Prostate gland (tissue), 2 donors: ENCODE measurements at places on chromosomes 6 and 20.

- no peak overlapping the region for H3K27ac ChIP-seq
- no peak overlapping the region for H3K4me3 ChIP-seq
- peaks cover 4% of the 10 kb centered on the region for H3K4me1 ChIP-seq
- H3K27me3 ChIP-seq, result no peaks in the 10 kb centered on the region
Measured at GRCh38 chr20:17863577-17864292, 104.9 kb downstream of the SNX5 start.

- H3K4me1 ChIP-seq, result no peaks in the 10 kb centered on the region
- H3K36me3 ChIP-seq, result no peaks in the 10 kb centered on the region
- no peak for DNase-seq
- no peak overlapping the region for H3K4me3 ChIP-seq
- H3K27me3 ChIP-seq, result no peaks in the 10 kb centered on the region
Measured at GRCh38 chr20:4383961-4384360, 337.7 kb upstream of the PRND start.

GRCh38 chr20:25534845-25535244 is 50.5 kb downstream of the NINL start:
- no peak for DNase-seq
- H3K36me3 ChIP-seq, result no peaks in the 10 kb centered on the region
- H3K27me3 ChIP-seq, result no peaks in the 10 kb centered on the region
- no peak overlapping the region for H3K27ac ChIP-seq
- H3K4me3 ChIP-seq, result no peak overlapping the region
- no peaks in the 10 kb centered on the region for H3K4me1 ChIP-seq

GRCh38 chr6:118562959-118563358 is 14.9 kb downstream of the PLN start:
- no peaks in the 10 kb centered on the region for H3K36me3 ChIP-seq
- no peaks in the 10 kb centered on the region for H3K27me3 ChIP-seq
- no peak overlapping the region for H3K4me3 ChIP-seq
- H3K27ac ChIP-seq, result no peak overlapping the region
- no peaks in the 10 kb centered on the region for H3K4me1 ChIP-seq

GRCh38 chr20:10603971-10604864 is 69.6 kb downstream of the JAG1 start:
- H3K4me1 ChIP-seq, result no peaks in the 10 kb centered on the region
- peak overlapping the region; percentile 58 for H3K27ac ChIP-seq
- H3K36me3 ChIP-seq, result no peaks in the 10 kb centered on the region
- H3K4me3 ChIP-seq, result no peak overlapping the region
- no peaks in the 10 kb centered on the region for H3K27me3 ChIP-seq

GRCh38 chr6:169499848-169500247 is 202.0 kb downstream of the WDR27 start:
- H3K27ac ChIP-seq, result no peak overlapping the region
- no peak for DNase-seq
- no peaks in the 10 kb centered on the region for H3K36me3 ChIP-seq
- no peaks in the 10 kb centered on the region for H3K4me1 ChIP-seq
- H3K27me3 ChIP-seq, result no peaks in the 10 kb centered on the region
- H3K4me3 ChIP-seq, result no peak overlapping the region

DNA sequence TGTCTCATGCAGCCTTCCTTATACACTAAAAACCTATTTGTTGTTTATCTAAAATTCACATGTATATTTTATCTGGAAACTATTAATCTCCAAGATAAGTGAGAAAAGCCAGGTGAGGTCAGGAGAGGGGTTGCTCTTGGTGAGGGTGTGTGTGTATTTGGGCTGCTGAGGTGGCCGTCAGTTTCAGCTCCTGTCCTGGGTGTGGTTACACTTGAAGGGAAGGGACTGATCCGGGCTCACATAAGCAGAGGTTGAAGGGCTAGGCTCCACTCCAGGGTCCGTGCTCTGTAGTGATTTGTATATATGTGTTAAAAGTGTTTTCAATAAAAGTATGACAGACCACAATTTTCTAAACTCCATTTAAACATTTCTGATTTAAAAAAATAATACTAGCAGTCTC is 13.5 kb upstream of the SNAI1 start:
- no peaks in the 10 kb centered on the region for H3K36me3 ChIP-seq
- no peaks in the 10 kb centered on the region for H3K27me3 ChIP-seq
- H3K4me3 ChIP-seq, result no peak overlapping the region
- DNase-seq, result no peak

DNA sequence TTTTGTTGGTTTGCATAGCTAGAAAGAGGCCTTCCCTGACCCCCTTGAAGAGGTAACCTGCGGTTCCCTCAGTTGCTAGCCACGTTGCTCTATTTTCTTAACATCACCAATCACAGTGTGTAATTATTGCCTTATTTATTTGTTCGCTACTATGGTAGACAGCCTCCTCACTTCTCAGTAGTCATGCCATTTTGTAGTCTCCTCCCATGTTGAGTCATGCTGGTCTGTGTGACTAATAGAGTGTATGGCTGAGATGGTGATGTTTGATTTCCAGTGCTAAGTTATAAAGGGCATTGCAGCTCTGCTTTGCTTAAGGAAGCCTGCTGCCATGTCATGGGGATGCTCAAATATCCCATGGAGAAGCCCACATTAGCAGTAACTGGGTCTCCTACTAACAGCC is 236.6 kb upstream of the CHD6 start:
- no peaks in the 10 kb centered on the region for H3K4me1 ChIP-seq
- no peaks in the 10 kb centered on the region for H3K36me3 ChIP-seq
- H3K4me3 ChIP-seq, result no peak overlapping the region
- no peak overlapping the region for H3K27ac ChIP-seq
- DNase-seq, result no peak
- no peaks in the 10 kb centered on the region for H3K27me3 ChIP-seq

DNA sequence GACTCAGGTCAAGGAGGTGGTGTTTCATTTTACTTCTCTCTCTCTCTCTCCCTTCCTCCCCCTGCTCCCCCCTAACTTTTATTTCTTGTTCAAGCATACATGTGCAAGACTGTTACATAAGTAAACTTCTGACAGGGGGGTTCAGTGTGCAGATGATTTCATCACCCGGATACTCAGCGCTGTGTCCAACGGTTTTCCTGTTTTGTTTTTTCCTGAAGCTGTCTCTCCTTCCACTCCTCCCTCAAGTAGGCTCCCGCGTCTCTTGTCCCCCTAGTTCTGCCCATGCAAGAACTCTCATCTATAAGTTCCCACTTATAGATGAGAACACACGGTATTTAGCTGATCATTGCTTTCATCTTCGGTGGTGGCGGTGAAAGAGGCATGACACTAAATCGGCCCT is 751.9 kb upstream of the DEFB115 start:
- H3K36me3 ChIP-seq, result no peaks in the 10 kb centered on the region
- H3K4me3 ChIP-seq, result no peak overlapping the region
- H3K27me3 ChIP-seq, result no peaks in the 10 kb centered on the region
- DNase-seq, result no peak
- H3K27ac ChIP-seq, result no peak overlapping the region

DNA sequence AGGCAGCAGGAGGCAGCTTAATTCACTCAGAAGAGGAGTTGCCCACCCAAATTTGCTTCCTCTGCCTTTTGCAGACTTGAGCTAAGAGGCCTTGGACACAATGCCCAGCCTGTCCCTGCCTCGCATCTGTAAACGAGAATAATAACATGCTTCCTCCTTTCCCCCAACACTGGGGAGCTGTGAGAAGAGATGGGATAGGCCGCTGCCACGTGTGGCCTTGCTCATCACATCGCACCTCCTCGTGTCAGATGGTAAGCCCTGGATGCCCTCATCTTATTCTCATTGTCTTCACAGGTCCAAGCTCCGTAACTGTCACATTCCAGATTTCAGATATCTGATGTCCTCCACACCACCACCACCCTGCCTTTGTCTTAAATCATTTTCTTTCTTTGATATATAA is 13.1 kb upstream of the TUBB2B start:
- no peaks in the 10 kb centered on the region for H3K27me3 ChIP-seq
- no peaks in the 10 kb centered on the region for H3K36me3 ChIP-seq
- H3K4me1 ChIP-seq, result no peaks in the 10 kb centered on the region
- no peak overlapping the region for H3K4me3 ChIP-seq

DNA sequence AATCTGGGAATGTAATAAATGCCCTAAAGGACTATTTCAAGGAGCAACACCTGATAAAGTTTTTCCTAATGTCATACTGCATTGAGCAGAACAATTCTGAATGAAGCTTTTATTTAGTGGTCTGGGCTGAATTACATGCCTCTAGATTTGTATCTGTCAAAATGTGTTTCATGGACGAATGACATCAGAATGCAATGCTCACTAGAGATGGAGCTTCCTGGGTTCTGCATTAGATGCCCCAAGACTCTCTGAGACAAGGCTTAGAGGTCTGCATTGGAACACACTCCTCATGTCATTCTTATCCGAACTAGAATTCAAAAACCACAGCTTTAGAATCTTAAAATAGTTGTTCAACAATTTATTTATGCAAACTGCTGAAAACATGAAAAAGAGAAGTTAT is 62.0 kb downstream of the SYNE1 start:
- H3K27ac ChIP-seq, result peak overlapping the region; percentile 16
- H3K36me3 ChIP-seq, result no peaks in the 10 kb centered on the region
- no peaks in the 10 kb centered on the region for H3K4me1 ChIP-seq

DNA sequence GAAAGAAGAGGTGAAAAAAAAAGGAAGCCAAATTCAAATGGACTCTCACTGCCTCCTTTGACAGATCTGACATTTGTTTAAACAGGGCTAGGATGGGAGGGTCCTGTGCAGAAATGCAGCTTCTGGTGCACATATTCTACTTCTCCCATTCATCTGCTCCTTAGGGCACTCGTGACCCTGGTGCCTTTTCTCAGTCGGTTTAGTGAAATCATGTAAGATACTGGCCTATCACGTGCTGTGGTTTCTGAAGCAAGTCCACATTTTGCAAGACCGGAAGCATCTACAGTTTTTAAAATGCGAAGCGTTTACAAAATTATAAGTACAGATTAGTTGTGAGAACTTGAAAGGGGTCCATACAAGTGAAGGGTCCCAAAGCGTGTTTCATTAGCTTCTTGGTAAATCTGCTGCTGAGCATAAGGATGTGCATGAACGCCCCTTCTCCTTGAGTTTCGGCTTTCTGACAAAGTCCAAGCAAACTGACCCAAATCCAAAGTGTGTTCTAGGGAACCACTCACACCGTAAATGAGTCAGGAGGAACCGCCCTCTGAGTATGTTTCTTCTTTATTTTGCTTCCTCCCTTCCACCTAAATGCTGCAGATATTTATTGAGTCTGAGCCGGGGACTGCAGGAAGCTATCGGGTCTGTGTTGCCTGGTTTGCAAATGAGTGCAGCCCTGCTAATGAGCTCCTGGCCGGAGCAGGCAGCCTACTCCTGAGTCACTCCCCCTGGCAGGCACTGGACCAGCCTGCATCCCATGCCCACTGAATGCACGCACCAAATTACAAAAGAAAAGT is 323.8 kb upstream of the JARID2 start:
- no peak for DNase-seq
- H3K4me3 ChIP-seq, result no peak overlapping the region
- H3K27ac ChIP-seq, result no peak overlapping the region
- no peaks in the 10 kb centered on the region for H3K36me3 ChIP-seq
- no peaks in the 10 kb centered on the region for H3K27me3 ChIP-seq

- no peak overlapping the region for H3K4me3 ChIP-seq
- H3K36me3 ChIP-seq, result no peaks in the 10 kb centered on the region
- no peaks in the 10 kb centered on the region for H3K27me3 ChIP-seq
- no peaks in the 10 kb centered on the region for H3K4me1 ChIP-seq
- no peak overlapping the region for H3K27ac ChIP-seq
- DNase-seq, result no peak
Measured at GRCh38 chr6:27136978-27137814, 110.3 kb upstream of the PRSS16 start.

DNA sequence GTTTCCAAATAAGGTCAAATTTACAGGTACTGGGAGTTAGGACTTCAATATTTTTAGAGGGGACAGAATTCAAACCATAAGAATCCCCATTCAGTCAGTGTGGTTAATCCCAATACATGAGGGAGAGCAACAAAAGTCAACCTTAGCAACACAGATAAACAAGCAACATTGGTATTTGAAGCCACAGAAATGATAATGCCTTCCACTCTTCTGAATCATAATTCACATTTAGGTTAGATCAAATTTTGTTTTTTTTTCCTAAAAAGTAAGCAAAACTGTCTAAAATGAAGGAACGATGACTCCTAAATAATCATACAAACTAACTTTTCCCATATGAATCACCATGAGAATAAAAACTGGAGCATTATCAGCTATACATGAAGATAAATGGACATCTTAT is 246.0 kb upstream of the TENT5A start:
- H3K4me3 ChIP-seq, result no peak overlapping the region
- no peaks in the 10 kb centered on the region for H3K27me3 ChIP-seq
- H3K27ac ChIP-seq, result no peak overlapping the region
- no peak for DNase-seq
- peaks cover 4% of the 10 kb centered on the region for H3K4me1 ChIP-seq
- no peaks in the 10 kb centered on the region for H3K36me3 ChIP-seq

DNA sequence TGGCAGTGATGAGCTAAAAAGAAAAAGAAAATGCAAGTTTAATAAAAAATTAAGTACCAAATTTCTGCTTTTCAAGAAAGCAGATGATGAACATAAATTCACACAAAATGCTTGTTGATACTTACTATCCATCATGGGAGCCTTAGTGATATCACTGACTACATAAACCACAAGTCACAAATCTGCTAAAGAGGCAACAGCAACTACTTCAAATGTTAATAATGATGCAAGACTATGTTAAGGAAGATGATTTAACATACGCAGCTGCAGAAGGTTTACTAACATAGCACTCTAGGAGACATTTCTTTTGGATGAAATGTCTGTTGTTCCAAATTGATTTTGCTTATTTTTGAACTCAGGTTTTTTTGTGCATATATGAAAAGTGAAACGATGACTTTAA is 18.6 kb downstream of the FYN start:
- no peak for DNase-seq
- no peaks in the 10 kb centered on the region for H3K36me3 ChIP-seq
- no peaks in the 10 kb centered on the region for H3K27me3 ChIP-seq
- H3K4me1 ChIP-seq, result peaks cover 6% of the 10 kb centered on the region
